ENCODE measurements at places on chromosomes 7 and 10.

DNA sequence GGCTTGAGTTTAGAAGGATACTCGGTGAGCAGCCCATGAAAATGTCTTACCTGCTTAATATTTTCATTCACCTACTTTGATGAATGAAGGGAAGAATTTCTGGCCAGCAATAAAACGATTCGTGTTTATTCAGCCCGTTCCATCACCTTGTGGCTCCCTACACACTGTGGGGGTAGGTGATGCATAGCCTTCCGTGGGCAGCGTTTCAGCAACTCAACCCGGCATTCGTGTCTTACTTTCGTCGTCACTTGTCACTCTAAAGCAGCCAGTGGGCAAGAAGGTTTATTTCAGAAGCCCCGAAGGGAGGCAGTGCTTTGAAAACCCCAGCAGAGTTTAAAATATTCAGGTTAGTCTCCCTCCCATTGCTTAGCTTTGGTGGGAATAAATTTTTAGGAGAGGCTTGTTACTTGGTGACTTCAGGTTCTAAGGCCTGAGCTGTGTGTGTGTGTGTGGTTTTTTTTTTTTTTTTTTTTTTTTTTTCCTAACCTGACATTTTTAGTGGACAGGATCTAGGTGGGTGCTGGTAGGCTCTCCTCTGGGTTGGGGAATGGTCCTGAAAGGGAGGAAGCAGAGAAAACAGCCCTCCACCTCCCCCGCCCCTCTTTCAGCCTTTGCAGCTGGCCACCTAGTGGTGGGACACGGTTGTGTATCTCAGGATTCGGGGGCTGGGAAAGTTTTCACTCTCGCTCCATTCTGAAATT lies 1.8 kb downstream of the GRK5 start:
- DNase-seq = peak; percentile 26

DNA sequence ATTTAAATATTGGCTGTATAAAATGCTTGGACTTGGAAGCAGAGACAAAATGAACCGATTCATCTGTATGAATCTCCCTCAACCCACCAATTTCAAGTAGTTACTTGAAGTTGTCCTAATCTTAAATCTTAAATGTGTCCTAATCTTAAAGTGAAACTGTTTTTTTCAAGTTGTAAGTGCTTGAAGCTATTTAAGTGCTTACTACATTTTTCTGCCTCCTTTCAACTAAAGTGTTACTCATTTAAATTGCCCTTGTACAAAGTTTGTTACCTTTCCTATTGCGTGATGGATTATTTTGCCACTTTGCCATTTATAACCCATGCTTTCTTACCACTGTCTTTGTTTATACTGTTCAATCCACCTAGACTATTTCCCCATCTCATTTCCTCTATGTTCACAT lies 2.8 kb downstream of the BCAP29 start:
- DNase-seq = no peak

DNA sequence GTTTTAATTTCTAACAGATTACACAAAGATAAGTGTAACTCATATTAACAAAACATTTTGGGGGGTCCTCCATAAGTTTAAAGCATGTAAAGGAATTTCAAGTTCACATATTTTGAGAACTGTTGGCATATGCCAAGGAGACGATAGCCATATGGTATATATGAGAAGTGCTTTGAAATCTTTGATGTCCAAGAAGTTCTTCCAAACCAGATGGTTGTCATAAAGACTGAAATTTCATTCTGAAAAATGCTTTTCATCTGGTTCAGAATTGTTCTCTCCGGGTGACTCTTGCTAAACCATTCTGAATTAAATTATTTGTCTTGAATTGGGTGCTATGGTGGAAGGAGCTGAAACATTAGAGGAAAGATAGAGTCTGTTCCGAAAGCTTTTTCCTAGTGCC lies 513.0 kb upstream of the AKR1E2 start:
- DNase-seq = no peak

DNA sequence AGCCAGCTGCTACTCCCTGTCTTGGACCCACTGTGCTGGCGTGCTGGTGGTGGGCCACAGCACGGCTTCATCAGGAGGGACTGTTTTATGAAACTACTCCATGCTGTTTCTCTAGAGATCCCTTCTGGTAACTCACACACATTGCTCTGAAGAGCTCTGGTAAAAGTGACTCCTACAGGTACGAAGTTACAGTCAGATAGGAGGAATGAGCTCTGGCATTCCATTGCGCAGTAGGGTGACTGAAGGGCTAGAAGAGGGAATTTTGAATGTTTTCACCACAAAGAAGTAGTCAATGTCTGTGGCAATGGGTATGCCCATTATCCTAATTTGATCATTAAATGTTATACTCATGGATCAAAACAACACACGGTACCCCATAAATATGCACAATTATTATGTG lies 609 bp downstream of the MAT1A start:
- DNase-seq = no peak

DNA sequence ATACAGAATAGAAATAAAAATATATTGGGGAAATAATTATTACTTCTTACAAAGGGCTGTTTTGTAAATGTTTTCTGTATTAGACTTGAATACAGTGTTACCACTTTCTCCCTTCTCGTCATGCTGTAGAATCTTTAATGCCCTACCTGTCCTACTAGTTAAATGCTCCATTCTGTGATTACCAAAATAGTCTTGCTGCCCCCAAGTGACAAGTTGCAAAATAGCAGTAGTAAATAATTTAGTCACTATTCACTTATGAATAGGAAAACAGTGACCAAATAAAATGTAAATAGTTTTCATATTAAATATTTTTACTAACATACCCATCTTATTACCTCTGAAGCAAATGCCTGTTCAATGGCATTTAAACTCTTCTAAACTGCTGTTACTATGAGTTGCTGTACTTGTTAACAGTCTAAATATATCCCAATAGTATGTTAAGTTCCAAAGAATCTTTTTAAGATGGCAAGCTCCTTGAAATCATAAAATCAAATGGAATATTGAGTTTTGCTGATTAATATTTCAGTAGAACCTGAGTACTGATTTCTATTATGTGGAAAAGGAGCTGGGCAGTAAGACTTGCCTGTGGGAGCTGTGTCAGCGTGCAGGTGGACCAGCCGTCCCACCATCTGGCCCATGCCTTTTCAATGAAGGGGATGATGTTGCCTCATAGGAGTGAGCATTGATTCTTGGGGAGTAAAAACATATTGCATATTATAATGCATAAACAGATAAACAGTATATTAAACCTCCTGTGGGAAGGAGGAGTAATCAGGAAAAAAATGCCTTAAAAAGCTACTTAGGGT lies 18.1 kb upstream of the OIT3 start:
- DNase-seq = no peak

GRCh38 chr7:99788554-99788953 lies 4.6 kb upstream of the CYP3A4 start:
- DNase-seq = no peak

Data from NCI-H1930 (cell line).